Germinal center (tissue), 1 donor: ENCODE measurements at places on chromosomes 5 and 9.

- DNase-seq = no peak
These were observed 151.7 kb downstream of the PRELID2 start for GRCh38 chr5:145683431-145683830.

- DNase-seq = no peak
These were observed 217.3 kb upstream of the IL12B start for GRCh38 chr5:159547466-159548195.

DNA sequence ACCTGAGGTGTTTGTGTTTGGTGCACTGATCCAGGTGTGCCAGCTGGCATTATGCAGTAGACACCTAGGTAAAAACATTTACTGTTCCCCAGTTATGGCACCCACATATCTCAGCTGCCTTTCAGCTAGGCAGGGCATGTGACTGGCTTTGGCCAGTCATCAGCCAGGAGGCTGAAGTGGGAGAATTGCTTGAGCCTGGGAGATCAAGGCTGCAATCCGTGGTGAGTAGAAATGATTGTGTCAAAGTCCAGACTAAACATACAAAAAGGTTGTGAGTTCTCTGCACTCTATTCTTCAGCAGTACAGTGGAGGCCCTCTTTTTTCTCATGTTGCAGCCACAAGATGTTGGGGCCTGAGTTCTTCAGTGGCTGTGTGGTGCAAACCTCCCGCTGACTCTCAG lies 3.2 kb upstream of the FBLL1 start:
- no peak for DNase-seq

DNA sequence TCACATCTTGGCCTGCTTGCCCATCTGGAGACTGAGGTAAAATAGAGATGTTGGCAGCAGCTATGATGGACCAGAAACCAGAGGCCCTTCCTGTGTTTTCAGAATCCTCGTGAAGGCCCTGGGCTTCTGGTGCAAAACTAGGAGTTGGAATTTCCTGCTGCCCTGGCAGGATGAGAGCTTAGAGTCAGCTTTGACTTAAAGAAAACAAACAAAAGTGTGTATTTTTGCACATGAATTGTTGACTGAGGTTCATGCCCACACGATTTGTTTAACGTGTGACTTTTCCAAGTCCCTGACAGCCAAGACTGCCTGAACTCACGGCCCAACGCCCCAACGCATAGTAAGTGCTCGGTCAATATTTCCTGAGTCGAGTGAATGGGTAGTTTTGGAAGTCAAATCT lies 303.1 kb downstream of the MLLT3 start:
- DNase-seq = no peak

- DNase-seq = no peak
These were observed 554.8 kb upstream of the MEF2C start for GRCh38 chr5:89437450-89438435.

DNA sequence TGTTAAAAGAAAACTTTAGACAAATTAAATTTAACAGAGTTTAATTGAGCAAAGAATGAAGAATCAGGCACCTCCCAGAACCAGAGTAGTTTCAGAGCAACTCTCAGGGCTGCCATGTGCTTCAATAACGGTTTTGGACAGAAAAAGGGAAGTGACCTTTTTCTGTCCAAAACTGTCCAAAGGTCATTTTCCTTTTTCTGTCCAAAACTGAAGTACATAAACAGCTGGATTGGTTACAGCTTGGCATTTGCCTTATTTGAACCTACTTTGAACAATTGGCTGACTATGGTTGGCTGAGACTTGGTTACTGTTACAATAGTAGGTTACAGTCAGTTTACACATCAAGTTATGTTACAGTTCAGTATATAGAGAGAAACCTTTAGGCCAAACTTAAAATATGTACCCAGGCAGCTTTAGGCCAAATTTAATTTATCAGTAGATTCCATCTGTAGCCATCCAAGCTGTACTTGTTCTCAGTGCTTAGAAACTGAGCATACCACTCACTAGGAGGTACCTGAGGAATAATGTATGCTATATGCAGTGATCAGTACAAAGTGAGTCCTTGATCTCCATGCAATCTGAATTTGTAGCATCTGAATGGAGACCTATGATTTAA lies 44.0 kb downstream of the C9orf85 start:
- no peak for DNase-seq
